ENCODE measurements at places on chromosomes 5 and 9.

- no peak for DNase-seq
These were observed 6.0 kb downstream of the LRRC8A start for GRCh38 chr9:128887914-128888350.

DNA sequence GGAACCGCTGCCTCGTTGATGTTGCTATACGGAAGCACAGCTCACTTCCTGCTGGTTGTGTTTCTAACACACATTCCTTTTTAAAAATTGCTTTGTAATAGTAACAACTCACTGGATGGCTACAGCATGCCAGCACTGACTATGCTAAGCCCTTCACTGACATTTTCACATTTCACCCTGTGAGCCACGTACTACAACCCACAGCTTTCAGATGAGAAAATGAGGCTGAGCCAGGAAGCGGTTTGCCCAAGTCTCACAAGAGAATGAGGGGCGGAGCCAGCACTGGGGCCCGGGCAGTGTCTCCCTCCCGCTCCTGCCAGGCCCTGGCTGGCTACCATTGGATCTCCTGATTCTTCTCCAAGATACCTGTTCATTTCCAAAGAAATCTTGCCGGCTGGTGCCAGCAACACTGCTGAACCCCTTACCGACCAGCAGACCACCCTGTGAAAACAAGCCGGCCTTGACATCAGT is 38.3 kb downstream of the FAM78A start:
- DNase-seq = peak; percentile 58

- no peak for DNase-seq
These were observed 35.2 kb downstream of the MTRR start for GRCh38 chr5:7904170-7904569.

GRCh38 chr9:72909428-72909827 is 43.4 kb downstream of the ALDH1A1 start:
- DNase-seq = no peak

DNA sequence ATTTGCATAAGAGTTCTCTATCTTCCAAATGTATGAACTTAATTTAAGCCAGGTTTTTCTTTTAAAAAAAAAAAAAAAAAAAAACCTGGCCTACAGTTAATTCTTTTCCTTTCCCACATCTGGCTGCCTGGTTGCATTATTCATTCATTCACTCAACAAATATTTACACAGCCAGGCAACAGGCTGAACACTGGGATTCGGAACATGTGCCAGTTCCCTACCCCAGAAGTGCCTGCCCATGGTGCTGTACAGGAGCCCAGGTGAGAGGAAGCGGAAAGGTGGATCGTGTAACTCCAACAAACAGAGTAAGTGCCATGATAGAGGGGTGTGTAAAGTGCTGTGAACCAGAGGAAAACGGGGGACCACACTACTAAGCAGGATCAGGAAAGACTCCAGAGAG is 93.6 kb downstream of the CDK5RAP2 start:
- DNase-seq = no peak

DNA sequence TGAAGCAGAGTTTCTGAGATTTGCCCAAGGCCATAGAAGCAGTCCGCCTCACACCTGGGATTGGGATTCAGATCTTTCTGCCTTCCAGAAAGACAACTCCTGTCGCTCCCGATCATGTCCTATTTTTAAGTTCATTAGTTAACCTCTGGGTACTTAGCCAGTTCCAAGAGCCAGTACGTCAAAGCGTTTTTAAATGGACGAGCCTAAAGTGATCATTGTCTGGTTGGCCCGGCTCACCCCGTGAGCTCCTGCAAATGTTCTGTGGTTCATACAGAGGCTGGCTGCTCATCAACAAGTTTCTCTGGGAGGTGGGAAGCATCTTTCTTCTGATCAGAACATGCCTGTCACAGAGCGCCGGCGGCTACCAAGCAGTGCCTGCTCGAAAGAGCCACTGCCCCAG is 554.5 kb upstream of the WWC1 start:
- DNase-seq = no peak

DNA sequence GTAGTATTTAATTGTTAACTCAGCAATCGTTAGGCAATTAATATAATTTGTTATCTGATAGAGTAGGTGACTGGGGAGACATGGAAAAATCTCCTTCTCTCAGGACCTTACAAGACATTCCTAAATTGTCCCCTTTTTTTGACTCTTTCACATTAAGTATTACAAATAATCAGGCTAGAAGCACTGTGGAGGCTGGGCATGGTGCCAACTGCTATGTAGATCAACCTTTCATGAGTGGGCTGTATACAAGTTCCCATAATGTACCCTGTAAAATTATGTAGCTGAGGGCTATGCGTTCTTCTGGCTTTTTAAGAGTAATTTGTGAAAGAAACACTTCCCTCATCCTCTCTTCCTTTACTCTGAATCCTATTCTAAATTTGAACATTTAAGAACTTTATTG is 140.2 kb downstream of the NFIB start:
- no peak for DNase-seq

- DNase-seq = peak; percentile 94
These were observed 39.6 kb upstream of the TRIM36 start for GRCh38 chr5:115209279-115209678.

DNA sequence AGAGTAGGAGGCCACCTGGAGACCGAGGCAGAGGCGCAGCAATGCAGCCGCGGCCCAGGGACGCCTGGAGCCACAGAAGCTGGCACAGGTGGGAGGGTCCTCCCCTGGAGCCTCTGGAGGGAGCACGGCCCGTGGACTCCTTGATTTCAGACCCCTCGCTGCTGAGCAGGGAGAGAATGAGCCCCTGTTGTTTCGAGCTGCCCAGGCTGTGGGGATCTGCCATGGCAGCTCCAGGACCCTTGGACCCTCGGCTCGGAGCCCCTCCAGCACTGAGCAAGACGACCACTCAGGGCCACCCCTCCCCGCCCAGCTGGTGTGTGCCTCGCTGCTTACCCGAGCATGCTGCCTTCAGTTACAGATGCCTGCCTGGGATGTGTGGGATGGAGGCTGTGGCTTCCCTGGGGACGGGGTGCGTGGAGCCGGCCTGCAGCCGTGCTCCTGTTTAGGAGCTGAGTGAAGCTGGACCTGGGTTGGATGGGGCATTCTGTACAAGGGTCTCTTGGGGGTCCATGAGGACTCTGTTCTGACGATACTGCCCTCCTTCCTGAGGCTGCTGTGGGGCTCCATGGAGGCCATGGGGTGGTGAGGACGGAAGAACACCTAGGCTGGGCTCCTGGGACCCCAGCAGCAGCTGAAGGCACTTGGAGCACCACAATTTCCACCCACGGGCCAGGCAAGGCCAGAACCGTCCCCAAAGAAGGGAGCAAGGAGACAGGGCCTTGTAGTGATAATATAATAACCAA is 115.1 kb upstream of the LPCAT1 start:
- no peak for DNase-seq

GRCh38 chr9:131885144-131885609 is 145.3 kb upstream of the RAPGEF1 start:
- DNase-seq = no peak

DNA sequence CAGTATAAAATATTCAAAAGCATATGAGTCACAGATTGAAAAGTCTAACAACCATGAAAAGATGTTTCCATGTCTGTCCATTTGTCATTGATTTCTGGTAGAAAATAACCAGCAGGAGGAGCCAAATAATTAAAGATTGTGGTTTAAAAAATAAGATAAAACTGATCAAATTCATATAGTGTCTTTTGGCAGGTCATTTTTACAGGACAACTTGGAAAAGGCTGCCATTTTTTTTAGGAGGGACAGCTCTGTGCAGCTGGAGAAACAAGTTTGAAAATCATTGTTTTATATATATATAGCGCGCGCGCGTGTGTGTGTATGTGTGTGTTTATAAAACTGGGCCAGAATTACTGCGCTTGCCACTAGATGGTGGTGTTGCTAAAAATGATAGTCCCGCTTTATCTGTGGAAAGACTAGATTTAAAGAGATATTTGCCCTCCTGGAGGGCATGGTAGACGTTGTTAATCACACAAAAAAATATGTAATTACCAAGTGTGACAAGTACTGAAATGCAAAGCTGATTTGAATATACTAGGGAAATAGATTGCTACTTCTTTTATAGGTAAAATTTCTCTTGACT is 1.3 kb upstream of the TRMO start:
- DNase-seq = peak; percentile 93

All from NAMALWA (cell line).